ENCODE measurements at places on chromosomes 1 and 21.

GRCh38 chr21:31577271-31577670, 82.2 kb upstream of the SOD1 start:
- no peak for DNase-seq

DNA sequence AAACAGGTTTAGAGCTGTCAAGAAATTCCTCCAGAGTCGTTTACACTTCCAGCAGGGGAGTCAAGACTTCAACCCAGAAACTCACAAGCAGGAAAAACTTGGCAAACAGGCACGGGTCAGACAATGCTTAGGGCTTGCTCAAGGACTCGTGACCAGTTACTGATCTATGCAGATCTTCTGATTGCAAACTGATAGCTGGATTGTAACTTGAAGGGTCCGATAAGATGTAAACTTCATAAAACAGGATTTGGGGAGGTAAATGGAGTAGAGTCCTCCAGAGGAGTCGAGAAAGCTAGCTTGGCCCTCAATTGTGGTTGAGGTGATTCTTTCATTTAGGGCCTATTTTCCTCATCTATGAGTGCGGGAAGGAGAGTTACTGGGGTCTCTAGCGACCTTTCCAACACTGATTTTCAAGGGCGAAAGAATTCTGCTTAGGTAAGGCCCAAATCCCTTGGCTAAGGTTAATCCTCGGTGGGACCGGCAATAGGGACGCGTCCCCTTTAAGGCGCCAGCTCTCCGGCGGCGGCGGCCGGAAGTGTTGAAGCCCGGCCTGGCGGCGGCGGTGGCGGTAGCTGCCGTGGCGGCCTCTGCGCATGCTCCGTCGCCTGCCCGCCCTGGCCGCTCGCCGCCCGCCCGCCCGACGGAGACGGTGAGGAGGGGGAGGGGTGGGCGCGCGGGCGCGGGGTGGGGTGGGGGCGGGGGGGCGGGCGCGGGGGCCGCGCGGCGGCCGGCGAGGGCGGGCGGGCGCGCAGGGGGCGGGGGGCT, at the start of gene GMEB1:
GMEB1 (plus strand) TSS at position 594 of the 765 bp plus-strand sequence. CDS start 14,829 bp downstream, outside the sequence.
- DNase-seq: peak; percentile 93

DNA sequence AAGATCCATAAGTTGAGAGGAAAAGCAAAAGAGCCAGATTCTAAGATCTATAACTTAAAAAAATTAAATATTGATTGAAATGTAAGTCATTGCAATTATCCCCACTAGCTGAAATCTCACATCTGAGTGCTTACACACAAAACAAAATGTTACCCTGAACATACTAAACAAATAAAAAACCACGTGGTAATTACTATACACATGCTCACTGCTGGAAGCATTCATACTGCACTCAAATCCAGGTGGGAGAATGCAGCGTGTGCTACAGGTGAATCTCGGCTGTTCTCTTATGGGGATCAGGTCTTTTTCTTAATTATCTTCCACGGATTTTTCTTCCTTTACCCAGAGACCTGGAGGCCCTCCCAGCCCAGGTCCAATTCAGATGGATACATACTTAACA, 74.3 kb downstream of the SDC3 start:
- DNase-seq: no peak

DNA sequence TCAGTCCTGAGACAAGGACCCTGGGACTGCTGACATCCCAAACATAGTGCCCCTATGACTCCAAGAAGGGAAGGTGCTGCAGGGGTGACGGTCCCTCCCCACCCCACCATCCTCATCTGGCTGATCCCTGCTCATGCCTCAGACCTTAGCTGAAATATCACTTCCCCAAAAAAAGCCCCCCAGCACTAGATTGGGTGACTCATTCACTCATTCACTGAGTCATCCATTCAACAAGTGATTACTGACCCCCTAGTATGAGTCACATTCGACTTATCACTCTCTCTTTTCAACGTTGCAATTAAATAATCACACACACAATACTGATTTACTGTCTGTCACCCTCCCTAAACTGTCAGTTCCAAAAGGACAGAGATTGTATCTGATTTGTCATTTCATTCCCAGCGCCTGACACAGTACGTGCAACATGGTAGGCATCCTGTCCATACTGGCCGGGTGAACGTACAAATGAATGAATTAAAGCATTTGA, 48.6 kb downstream of the HIVEP3 start:
- DNase-seq: no peak

DNA sequence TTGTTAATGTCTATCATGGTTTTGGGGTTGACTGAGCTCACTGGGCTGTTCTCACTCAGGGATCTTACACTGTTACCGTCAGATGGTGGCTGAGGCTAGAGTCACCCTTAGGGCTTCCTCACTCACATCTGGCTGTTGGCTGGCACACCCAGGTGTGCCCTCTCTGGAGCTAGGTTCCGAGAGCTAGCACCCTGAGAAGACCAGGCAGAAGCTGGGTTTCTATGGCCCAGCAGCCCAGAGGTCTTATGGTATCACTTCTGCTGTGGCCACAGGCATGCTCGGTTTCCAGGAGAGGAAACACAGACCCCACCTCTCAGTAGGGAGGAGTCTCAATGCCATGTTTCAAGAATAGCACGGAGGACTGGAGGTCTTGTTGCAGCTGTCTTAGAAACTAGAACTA, 20.7 kb upstream of the KIF1B start:
- DNase-seq: no peak

DNA sequence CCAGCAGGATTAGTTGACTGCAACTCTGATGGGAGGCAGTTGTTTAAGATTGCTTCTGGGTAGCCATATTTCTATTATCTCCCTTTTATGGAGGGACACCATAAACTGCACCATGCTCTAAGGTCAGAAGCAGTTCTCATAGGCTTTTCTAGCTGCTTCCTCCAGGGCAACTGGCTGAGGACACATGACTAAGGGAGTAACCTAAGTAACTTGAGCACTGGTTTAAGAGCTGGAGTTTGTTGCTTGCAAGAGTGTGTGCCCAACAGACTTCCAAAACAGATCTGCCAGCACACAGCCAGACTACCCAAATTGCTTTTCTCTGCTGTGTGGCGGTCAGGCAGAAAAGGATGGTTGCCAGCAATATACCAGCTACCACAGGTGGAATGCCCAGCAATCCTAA, 111.2 kb upstream of the LHX8 start:
- no peak for DNase-seq

DNA sequence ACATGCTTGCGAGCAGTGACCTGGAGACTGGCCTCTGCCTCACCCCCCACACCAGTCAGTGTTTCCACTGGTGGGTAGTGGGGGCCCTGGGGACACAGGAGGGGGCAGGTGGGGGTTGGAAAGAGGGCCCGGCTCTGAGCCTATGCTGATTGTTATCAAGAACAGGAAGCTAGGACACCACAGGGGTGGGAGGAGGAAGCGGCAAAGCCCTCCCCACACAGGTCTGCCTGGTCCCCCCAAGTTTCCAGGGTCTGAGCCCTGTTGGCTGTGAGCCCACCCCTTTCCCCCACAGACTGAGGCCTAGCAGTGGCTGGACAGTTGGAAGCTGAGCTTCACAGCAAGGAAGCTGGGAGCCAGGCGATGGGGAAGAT, 1.6 kb upstream of the PTPN7 start:
- no peak for DNase-seq

DNA sequence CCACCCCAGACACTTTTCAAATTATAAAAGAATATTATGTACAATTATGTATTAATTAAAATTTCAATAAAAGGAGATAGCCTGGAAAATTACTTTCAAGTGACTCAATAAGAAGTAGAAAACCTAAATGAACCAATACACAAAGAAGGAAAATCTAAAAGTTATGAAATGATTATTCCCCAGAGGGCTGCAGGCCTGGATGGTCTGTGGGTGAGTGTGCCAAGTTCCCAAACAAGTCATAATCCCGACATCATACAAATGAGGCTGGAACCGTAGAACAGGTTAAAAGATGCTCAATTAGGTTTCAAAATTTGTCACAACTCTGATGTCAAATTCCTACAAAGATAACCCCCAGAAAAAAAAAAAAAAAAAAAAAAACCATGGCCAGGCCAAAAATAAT, 12.7 kb downstream of the SPATC1L start:
- DNase-seq: no peak

DNA sequence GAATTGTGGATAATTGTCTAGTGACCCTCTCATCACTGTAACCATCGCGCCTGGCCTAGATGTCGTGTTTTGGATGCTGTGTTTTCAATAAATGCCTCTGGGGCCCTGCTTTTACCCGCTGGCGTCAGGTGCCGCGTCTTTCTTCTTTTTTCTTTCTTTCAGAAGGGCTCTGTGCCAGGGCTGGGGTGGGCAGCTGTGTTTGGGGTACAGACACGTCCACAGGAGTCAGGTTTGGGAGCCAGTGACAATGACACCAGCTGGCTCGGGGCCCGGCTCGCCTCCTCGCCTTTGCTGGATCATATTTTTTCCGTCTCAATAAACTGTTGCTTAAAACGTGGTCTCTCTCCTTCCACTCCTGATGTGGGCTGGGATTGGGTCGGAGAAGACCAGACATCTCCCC, 16.1 kb downstream of the TMEM201 start:
- DNase-seq: no peak

DNA sequence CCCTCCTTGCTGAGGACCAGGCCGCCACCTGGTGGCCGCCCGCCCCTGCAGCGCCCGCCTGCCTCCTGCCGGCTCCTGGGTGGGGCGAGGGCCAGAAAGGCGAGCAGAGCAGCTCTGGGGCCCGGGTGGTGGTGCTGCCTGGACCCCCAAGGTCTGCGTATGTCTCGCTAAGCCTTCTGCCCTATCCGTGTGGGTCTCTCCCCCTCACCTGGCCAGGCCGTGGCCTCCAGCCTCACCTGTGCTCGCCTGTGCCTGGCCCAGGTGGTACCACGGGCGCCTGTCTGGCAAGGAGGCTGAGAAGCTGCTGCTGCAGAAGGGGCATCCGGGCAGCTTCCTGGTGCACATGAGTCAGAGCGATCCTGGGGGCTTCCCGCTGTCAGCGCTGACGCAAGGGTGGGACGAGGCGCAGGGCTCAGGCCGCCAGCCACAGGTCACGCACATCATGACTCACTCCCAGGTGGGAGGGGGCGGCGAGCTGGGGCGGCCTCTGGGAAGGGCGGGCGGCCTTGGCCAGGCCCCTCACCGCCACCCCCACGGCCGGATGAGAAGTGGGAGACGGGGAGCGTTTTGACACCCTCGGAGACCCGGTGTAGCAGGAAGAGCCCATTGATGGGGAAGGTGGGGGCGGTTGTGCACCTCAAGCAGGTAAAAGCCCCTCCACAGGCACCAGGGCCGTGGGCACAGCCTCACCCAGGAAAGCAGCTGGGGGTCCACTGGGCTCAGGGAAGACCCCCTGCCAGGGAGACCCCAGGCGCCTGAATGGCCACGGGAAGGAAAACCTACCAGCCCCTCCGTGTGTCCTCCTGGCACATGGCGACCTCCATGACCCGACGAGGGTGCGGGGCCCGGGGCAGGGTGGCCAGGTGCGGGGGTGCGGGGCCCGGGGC, 9.9 kb downstream of the RNF223 start:
- DNase-seq: peak; percentile 92

Data from endodermal cell (in vitro differentiated cells).